Vagina (tissue), 2 donors: ENCODE measurements at places on chromosomes 3 and 15. TPM values are rescaled to one million over a fixed set of nuclear protein-coding genes. Genes with fewer than 3 reads are reported as not detected.

GRCh38 chr3:186079925-186080324, 29.0 kb downstream of the ETV5 start:
- H3K36me3 ChIP-seq, result peaks cover 5% of the 10 kb centered on the region
- H3K27me3 ChIP-seq, result no peaks in the 10 kb centered on the region

TRPM1 gene
- total RNA-seq, result not detected

DNA sequence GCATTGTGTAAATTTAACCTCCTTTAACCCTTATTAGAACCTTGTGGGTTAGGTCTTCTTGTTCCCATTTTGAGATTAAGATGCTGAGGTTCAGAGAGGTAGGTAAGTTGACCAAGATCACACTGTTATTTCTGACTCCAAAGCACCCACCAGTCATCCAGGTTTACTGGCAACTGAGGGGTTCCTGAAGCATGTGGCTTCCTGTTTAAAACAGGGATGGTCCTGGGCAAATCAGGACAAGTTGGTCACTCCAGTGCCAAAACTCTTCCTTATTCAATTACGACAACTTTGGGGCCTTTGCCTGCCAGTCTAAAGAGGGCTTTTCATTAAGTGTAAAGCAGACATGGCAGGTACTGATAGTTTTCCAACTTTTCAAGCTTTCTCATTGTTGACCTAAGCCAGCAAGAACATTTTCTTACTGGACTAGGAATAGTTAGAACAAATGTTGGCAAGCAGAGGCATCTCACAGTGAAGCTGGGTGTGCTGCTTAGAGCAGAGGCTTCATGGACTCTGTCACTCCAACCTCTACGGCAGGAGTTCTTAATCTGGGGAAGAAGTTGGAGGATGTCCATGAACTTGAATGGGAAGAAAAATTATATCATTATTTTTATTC, 149.4 kb upstream of the ADAMTS9 start:
- DNase-seq, result no peak
- no peak overlapping the region for H3K4me3 ChIP-seq
- peaks cover 24% of the 10 kb centered on the region for H3K4me1 ChIP-seq
- no peaks in the 10 kb centered on the region for H3K36me3 ChIP-seq
- no peak overlapping the region for H3K27ac ChIP-seq

DNAJC19 gene
- total RNA-seq, result 38.1 TPM

GPR87 gene
- total RNA-seq, result 12.3 TPM

GPR62 gene
- not detected for total RNA-seq

- H3K4me3 ChIP-seq, result no peak overlapping the region
- no peak overlapping the region for H3K27ac ChIP-seq
- H3K27me3 ChIP-seq, result no peaks in the 10 kb centered on the region
- H3K36me3 ChIP-seq, result no peaks in the 10 kb centered on the region
- no peak for DNase-seq
- H3K4me1 ChIP-seq, result peaks cover 17% of the 10 kb centered on the region
Measured at GRCh38 chr3:100761951-100762350, 52.7 kb downstream of the TFG start.

GRCh38 chr15:83616840-83617239, 37.1 kb upstream of the ADAMTSL3 start:
- H3K4me1 ChIP-seq, result peaks cover 5% of the 10 kb centered on the region
- H3K27ac ChIP-seq, result no peak overlapping the region
- no peaks in the 10 kb centered on the region for H3K27me3 ChIP-seq
- H3K36me3 ChIP-seq, result no peaks in the 10 kb centered on the region
- no peak for DNase-seq
